ENCODE measurements at places on chromosomes 12 and 14. TPM values are rescaled to one million over a fixed set of nuclear protein-coding genes. Genes with fewer than 3 reads are reported as not detected.

GRCh38 chr14:72736786-72737559, 156.9 kb downstream of the DPF3 start:
- no peak overlapping the region for H3K4me3 ChIP-seq
- H3K27ac ChIP-seq = no peak overlapping the region
- H3K27me3 ChIP-seq = peaks cover 25% of the 10 kb centered on the region
- peaks cover 3% of the 10 kb centered on the region for H3K4me1 ChIP-seq
- DNase-seq = no peak

- no peak for DNase-seq
- no peak overlapping the region for H3K4me3 ChIP-seq
- H3K27me3 ChIP-seq = peaks cover 14% of the 10 kb centered on the region
Observed at GRCh38 chr14:32374155-32374554, 45.1 kb downstream of the AKAP6 start.

DNA sequence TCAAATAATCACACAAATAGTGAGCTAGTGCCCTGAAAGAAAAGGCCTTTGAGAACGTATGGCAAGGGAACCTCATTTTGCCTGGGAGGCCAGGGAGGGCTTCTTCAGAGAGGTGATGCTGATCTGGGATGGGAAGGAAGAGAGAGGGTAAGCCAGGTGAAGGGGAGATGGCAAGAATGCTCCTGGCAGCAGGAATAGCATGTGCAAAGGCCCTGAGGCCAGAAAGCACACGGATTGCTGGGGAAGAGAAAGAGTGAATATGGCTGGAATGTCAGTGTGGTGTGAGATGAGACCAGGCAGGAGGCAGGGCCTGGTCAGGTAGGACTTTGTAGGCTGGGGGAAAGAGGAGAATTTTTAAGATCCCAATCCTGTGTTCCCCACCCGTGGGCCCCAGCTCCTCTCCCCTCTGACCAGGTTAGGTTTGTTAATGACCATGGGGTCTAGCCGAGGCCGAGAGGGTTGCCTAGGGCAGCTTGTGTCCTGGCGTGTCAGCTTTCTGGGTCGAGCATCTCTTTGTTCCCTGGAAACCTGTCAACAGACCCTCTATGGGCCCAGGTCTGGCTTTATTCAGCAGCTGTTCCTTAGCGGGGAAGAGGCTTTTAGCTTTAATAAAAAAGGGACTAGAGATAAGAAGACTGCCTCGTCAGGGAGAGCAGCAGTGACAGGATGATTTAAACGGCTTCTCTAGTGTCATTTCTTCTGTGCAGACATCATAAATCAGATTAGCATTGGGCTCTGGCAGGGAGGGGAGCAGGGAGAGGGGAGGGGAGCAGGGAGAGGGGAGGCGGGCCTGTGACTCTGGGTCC, 123.4 kb downstream of the ADCK1 start:
- no peaks in the 10 kb centered on the region for H3K4me1 ChIP-seq
- H3K36me3 ChIP-seq = peaks cover 7% of the 10 kb centered on the region
- H3K27me3 ChIP-seq = no peaks in the 10 kb centered on the region
- no peak overlapping the region for H3K4me3 ChIP-seq
- no peak for DNase-seq

The OTX2 gene
- not detected for total RNA-seq

The PRKD1 gene
- total RNA-seq = not detected

All from T-helper 17 cell (primary cell).